A172 (cell line): ENCODE measurements at places on chromosomes 16 and 17.

GRCh38 chr16:86158688-86159360 is 259.9 kb downstream of the IRF8 start:
- DNase-seq, result no peak

GRCh38 chr16:88624977-88625576 is 13.3 kb upstream of the IL17C start:
- DNase-seq, result no peak

DNA sequence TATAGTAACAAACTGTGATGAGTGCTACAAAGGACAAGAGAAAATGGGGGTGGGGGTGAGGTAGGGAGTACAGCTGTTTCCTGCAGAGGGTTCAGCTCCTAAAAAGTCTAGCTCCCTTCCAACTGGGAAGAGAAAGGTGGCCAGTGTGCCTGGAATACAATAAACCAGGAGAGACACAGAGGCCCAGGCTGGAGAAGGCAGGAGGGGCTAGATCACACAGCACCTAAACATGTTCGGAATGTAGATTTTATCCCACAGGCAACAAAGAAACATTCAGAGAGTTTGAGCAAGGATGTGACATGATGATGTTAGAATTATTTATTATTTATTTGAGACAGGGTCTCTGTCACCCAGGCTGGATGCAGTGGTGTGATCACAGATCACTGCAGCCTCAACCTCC is 10.2 kb downstream of the TEX2 start:
- no peak for DNase-seq

- DNase-seq, result no peak
These were observed 24.8 kb upstream of the MPRIP start for GRCh38 chr17:17017343-17018014.

- DNase-seq, result no peak
These were observed 27.0 kb downstream of the ASIC2 start for GRCh38 chr17:33266116-33266515.

- DNase-seq, result peak; percentile 92
These were observed 4.3 kb downstream of the CAMKK1 start for GRCh38 chr17:3888343-3889171.

GRCh38 chr17:77735081-77735565 is 223.4 kb upstream of the TNRC6C start:
- no peak for DNase-seq

GRCh38 chr17:50266384-50267073 is 7.7 kb upstream of the TMEM92 start:
- peak; percentile 79 for DNase-seq

- DNase-seq, result peak; percentile 47
These were observed 5.1 kb upstream of the CISD3 start for GRCh38 chr17:38725066-38725465.

GRCh38 chr17:56502120-56502654 is 91.3 kb upstream of the NOG start:
- no peak for DNase-seq

GRCh38 chr17:12133183-12133582 is 112.5 kb downstream of the MAP2K4 start:
- DNase-seq, result peak; percentile 69

DNA sequence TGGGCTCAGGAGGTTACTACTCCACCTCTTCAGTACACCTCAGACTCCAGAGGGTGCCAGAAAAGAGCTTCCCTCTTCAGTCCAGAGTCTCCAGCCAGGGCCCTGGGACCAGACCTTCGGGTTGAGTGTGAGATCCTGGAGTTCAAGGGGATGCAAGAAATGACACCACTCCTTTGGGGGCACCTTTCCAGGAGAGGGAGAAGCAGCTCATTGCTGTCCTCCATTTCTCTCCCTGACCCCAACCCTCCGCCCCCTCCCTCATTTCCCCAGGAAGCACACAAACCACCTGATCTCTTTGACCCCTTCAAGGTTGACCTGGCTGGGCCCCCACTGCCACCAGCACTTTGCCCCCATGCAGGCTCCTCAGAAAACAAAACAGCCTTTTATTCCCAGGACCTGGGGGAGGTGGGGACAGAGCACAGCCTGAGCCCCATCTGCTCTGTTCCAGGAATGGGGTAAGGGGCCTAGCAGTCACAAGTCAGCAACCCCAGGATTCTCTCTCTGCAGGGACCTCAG is 21.4 kb downstream of the CDH5 start:
- DNase-seq, result no peak

DNA sequence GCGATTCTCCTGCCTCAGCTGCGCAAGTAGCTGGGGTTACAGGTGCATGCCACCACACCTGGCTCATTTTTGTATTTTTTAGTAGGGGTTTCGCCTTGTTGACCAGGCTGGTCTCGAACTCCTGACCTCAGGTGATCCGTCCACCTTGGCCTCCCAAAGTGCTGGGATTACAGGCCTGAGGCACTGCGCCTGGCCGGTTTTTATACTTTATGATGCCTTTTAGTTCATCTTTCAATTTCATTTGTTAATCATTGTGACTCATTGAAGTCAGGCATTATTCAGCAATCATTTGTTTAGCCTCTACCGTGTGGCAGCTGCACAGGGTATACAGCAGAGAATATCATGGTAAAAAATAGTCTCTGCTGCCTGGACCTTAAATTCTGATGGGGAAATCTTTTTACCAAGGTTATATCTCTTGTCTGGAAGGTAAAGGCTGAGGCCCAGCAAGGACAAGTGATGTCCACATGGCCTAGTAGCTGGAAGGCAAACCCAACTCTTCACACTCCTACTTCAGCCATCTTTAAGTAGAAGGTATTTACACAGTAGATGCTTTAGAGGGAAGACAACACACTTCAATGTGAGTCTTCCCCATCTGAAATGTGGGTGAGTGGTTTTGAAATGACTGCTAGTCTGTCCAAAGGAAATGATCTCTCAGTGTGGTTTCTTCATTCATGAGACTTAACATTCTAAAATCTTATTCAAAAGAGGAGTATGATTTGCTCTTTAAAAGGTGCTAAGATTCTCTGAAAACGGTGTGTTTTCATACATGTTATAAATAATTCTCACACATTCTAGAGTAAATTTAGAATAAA is 2.4 kb downstream of the PRPSAP2 start:
- no peak for DNase-seq

DNA sequence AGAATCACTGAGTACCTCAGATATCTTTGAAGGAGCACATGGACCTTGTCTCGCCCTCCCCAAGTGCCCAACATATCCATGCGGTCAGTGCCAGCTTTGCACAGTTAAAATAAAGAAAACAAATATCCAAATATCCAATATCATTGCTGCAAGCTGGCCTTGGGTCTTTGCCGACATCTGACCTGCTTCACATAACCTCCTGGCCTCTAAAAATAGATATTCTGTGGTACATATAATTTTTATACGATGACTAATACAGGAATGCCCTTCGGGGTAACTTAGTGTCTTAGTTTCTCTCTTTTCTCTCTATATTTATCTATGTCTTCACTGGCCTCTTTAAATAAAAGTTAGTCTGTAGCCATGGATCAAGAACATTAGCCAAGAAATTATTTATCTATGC is 67.8 kb downstream of the MAF start:
- peak; percentile 3 for DNase-seq

DNA sequence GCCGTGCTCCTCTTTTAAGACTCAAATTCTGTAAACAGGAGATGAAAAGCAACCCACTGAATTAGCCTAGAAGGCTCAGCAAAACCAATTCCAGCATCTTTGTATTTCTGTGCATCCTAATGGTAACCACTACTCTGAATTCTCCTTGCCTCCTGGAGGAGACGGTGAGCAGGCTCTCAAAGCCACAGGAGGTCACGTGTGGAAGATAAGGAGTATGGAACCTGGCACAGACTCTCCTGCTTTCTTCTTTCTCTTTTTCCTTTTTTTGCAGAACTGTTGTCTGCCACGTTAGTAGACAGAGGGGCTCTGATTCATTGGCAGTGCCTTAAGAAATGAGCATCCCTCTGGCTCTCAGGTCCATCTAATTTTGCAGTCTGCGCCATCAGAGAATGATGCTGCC is 44.4 kb downstream of the VPS53 start:
- DNase-seq, result no peak

- DNase-seq, result no peak
These were observed 91.0 kb downstream of the WSCD1 start for GRCh38 chr17:6160911-6161855.

GRCh38 chr16:87202346-87202745 is 114.8 kb downstream of the C16orf95 start:
- peak; percentile 18 for DNase-seq

- no peak for DNase-seq
These were observed 1410.9 kb upstream of the CDH8 start for GRCh38 chr16:63447121-63447520.

DNA sequence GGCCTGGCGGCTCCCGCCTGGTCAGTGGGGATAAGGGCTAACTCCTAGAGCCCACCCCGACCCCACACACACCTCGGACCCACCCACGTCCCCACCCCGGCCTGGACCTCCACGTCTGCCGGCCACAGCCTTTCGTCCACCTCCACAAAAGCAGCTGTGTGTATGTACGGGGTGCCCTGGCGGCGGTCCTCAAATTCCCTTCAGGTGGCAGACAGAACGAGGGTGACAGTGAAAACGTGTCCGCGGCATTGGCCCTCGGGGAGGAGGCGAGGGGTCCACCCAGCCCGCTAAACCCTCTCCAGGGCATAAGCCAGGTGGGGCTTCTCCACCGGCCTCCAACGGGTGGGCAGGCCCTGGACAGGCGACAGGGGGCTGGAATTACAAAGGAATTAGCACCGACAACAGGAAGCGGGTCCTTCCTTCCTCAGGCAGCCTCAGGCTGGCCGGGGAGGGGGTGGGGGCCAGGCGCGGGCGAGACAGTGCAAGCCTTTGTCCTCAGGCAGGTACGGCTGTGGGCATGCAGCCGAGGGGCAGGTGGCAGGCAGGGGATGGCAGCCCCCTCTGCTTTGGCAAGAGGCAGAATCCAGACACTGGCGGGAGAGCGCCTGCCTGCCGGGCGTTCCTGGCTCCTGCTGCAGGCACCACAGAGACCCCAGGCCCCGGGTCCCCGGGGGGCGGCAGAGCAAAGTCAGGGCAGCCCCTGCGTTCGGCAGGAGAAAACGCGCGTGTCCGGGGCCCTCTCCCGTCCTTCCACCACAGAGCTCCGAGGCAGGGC is 12.3 kb upstream of the PITPNA start:
- no peak for DNase-seq

DNA sequence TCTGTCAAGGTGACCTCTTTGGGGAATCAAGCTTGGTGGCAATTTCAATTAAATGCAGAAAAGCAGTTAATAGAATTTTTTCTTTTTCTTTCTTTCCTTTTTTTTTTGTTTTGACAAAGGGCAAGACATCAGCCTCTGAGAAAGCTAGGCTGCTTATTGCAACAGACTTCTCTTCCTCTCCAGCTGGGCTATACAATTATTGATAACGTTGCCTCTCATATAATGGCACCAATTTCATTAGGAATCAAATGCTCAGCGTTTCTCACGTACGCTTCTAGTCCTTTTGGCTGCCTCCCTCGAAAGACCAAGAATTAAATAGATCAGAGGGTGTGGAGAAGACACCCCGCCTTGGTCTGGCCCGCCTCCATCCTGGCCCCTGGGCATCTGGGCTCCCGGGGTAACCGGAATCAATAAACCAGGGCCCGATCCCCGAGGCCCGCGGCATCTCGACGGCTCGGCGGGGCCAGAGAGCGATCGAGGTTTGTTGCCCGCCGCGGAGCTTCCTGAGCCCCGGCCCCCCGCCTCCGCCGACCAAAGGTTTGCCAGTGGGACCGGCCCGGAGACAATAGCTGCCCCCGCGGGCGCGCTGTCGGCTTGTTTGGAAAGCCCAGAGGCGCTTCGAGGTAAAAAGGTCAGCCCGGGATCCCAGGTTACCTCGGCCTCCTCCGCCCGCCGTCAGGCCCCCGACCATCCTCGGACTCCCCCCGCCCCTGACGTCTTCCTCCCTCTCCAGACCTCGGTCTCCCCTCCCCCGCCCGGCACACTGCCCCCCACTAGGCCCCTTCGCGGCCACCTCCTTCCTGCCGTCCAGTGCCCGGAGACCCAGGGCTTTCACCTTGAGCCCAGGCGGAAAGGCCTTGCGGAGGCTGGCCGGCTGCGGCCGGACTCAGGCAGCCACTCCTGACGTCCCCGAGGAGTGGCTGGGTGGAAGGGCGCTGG is 3.9 kb downstream of the HOXB1 start:
- no peak for DNase-seq

- peak; percentile 22 for DNase-seq
These were observed 1.1 kb upstream of the CYLD start for GRCh38 chr16:50740736-50741135.

DNA sequence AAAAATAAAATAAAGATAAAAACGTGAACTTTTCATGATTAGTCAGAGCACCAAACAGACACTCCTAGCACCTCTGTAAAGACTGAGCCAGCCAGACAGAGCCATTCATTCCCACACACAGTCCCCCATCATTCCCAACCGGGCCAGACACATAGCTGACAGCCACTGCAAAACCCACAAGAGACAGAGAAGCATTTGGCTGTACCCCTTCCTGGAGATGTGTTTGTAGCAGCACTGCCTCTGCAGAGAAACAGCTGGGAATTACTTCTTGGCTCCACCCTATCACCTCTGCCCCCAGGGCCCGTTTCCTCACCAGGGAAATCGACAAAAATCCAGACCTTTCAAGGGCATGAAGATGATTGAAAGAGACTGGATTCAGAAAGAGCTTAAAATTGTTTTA is 46.4 kb downstream of the MYH11 start:
- no peak for DNase-seq

DNA sequence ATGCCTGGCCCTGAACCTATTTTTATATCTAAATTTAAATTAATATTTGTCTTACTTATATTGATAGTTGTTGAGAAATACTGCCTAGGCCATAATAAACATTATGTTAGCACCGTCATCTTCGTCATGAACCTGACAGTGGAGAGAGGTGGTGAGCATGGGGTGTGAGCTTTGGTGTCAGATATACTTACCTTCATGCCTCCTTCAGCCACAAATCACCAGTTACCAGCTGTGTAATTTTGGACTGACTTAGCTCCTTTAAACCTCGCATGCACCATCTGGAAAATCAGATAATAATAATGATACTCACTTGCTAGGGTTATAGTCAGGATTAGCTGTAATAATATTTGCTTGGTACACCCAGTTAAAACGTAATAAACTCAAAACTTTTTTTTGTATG is 35.0 kb downstream of the SNX29 start:
- DNase-seq, result no peak

GRCh38 chr16:69204172-69204571 is 17.2 kb downstream of the SNTB2 start:
- no peak for DNase-seq

DNA sequence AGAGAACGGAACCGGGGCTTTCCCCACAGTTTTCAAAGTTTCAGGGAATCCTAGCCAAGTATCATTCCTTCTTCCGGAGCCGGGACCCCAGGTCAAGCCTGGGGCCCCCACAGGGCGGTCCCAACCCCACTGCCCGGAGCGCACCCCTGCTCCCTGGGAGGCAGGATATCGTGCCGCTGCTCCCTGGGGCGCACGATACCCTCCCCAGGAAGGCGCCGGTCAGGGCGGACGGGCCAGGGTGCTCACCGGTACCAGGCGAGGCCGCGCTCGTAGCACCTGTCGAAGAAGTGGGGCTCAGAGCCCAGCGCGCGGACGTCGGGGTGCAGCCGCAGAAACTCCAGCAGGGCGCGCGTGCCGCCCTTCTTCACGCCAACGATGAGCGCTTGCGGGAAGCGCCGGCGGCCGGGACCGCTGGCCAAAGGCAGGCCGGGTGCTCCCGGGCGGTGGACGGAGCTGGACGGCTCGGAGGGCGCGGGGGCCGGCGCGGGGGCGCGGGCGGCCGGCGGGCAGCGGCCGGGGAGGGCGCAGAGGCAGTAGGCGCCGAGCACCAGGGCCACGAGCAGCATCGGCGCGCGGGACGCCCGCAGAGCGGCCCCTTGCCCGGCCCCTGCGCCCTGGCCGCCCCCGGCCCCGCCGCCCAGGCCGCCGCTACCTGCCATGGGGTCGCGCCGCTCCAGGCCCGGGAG is 407 bp downstream of the HS3ST6 start:
- DNase-seq, result no peak

GRCh38 chr17:20896153-20896649 is 146.6 kb downstream of the USP22 start:
- no peak for DNase-seq

- DNase-seq, result no peak
These were observed 42.3 kb downstream of the MAPT start for GRCh38 chr17:45936610-45937009.
